ENCODE measurements at places on chromosomes 2 and 18. TPM values are rescaled to one million over a fixed set of nuclear protein-coding genes. Genes with fewer than 3 reads are reported as not detected.

Gene ANKRD30B
- not detected for total RNA-seq

Gene GATA6
- total RNA-seq = 29.9 TPM

Gene FAHD2A
- 26.8 TPM for total RNA-seq

DNA sequence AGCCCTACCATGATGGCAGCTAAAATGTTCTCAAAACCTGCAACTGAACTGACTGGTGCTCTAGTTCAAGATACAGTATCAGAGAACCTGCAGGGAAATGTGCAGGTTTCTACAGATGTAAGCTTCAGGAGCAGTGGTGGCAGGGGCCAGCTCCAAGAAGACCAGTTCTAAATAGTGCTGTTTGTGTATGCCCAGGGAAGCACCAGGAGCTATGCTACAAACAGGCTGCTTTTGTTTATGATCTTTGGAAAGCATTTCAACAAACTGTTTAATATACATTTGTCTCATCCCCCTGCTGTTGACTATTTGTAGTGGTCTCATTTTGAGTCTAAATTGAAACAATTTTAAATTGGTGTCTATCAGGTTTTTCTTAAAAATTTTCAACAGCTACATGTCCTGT lies 20.7 kb downstream of the FZD5 start:
- H3K4me3 ChIP-seq = no peak overlapping the region
- DNase-seq = no peak
- H3K4me1 ChIP-seq = no peaks in the 10 kb centered on the region
- no peak overlapping the region for H3K27ac ChIP-seq
- H3K27me3 ChIP-seq = no peaks in the 10 kb centered on the region

Gene FHOD3
- 1.0 TPM for total RNA-seq

Gene MPP4
- total RNA-seq = not detected

DNA sequence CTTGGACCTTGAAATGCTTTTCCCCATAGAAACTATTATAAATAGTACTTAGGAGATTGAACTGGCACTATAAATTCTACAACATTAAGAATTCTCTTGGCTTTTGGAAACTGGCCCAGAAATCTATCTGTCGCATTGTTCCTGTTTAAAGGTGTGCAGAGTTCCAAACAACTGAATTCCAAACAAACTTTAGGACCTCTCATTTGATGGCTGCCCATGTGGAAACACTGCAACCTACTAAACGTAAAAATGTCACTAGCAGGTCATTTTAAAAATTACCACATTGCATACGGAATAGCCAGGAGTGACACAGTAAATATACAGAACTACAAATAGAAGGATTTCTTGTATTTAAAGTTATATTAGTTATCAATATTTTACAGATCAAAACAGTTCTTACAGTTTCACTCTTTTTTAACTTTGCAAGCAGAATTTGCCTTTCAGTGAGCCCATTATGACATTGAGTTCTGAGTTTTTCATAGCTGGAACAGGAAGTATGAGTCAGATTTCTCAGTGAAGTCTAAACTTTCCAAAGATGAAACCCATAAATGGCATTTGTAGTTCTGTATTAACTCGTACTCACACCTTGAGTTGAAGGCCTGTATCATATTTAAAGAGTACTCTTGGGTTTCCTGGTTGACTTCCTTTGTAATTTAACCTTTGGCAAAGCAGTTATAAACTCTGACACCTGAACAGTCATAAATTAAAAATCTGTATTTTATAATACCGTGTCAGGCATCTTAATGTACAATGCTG lies 142.3 kb upstream of the BOD1L2 start:
- H3K4me1 ChIP-seq = peaks cover 8% of the 10 kb centered on the region
- no peak overlapping the region for H3K4me3 ChIP-seq
- H3K27me3 ChIP-seq = no peaks in the 10 kb centered on the region

Data from left lung (tissue), 14 donors.